ENCODE measurements at places on chromosomes 1 and 21. TPM values are rescaled to one million over a fixed set of nuclear protein-coding genes. Genes with fewer than 3 reads are reported as not detected.
A peak's percentile ranks its signal among the peaks of the same experiment; 100 is the strongest.

- DNase-seq = no peak
These were observed 31.1 kb downstream of the TMCO4 start for GRCh38 chr1:19768353-19769210.

DNA sequence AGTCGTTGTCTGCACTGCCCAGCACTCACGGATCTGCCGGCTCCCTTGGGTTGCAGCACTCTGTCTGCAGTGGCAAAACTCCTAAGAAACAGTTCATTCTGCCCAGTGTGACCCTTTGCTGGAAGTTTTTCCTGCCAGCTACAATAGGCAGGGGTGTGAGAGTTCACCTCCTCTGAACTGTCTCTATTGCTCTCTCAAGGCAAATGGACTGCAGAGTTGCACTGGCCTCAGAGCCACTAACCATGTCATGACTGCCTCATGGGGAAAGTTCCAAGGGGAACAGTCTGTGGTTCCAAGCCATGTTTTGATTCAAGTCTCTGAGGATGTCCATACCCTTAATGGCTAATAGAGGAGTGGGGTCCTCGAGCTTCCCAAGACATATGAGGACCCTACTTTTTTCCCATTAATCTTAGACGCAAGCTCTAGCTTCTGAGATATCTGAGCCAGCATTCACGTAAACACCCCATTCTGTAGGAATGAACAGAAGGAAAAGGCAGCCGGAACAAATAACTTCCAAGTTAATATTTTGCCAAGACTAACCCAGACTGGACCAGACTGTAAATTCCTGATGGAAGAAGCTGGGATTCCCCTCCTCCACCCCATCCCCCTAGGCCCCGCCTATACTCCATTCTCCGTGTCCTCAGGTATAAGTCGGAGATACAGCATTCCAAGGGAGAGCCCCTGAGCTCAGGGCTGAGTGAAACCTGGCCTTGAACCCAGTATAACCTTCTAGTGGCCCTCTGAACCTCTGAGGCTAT lies 93.8 kb upstream of the AKT3 start:
- DNase-seq = no peak

GRCh38 chr1:69567652-69568420 lies at the start of gene LRRC7:
Gene LRRC7, plus strand, starts transcription at chr1:69567922. Its CDS starts 718 bp downstream, at chr1:69568640.
- DNase-seq = no peak

DNA sequence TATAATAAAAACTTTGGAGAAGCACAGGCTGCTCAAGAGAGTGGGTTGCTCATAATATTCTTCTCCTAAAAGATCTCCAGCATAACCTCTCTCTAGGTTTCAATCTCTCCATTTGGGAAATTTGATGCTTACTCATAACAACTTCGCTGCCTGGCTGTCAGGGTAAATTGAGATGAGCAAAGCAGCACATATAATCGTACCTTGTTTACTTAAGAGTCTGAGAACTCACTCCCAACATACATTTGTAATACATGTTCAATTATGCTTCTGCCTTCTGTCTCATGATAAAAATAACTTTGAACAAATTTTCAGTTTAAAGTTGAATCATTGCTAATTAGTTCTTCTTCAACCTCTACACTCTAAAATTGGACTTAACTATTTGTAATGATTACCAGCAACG lies 68.9 kb downstream of the DUSP10 start:
- no peak for DNase-seq

GRCh38 chr1:116325922-116326321 lies 47.1 kb upstream of the ATP1A1 start:
- DNase-seq = no peak

GRCh38 chr1:17053086-17053684 lies 647 bp downstream of the SDHB start:
- DNase-seq = no peak

GRCh38 chr1:230550428-230550827 lies 91.9 kb upstream of the COG2 start:
- no peak for DNase-seq

- no peak for DNase-seq
These were observed 50.5 kb downstream of the ACTN2 start for GRCh38 chr1:236736761-236737160.

GRCh38 chr1:8974551-8974950 lies 28.9 kb downstream of the CA6 start:
- no peak for DNase-seq

- DNase-seq = no peak
These were observed 77.7 kb downstream of the SLC16A1 start for GRCh38 chr1:112878321-112878720.

DNA sequence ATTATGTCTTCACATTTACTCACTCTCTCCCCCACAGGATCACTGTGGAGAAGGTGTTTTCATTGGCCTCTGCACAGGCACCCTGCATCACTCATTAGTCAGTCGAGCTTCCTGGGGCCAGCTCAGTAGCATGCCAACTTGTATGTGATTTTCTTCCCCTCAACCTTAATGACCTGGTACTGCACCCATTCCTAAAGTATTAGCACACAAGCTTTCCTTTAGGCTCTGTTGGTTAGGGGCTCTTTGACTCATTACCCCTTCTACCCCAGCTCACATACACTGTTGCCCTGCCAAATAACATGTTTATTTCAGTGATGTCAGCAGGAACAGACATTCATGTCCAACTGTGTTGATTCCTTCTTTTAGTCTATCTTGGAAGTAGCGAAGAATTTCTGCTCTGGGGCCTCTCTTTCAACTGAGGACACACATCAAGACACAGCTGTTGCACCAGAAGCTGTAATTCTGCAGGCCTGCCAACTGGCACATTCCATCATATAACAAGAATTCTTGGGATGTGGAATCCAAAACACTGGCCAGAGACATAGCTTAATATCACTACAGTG lies 603.5 kb upstream of the ADAMTS5 start:
- DNase-seq = peak; percentile 88

DNA sequence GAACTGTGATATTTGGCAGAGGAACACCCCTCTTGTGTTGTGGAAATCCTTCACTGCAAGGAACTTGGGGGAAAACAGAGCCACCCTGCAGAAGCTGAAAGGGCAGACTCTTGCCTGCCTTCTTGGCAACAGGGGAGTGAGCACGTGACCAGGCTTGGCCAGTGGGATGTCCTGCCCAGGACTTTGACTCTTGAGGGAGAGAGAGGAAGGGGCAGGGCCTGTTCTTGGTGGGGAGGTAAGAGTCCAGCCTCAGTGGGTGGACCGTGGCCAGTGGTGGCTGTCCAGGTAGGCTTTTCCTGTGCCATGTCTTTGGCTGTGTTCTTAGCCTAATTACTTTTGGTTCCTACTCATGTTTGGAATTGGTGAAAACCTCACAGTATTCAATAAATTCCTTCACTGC lies 8.6 kb upstream of the AK2 start:
- no peak for DNase-seq

DNA sequence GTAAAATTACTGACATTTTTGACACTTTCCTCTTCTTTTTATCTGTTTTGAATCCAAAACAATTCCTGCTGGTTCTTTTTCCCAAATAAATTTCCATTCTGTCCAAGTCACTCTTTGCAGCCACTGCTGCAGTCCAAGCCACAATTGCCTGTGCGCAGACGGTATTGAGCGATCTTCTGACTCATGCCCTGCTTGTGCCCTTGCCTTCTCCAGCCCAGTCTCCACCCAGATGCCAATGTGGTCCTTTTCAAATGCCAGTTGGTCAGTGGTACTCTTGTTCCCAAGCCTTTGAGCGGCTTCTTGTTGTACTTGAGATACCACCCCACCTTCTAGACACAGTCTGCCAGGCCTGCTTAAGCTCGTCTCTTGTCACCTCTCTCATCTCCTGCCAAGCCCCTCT lies 78.9 kb downstream of the CAMTA1 start:
- no peak for DNase-seq

- no peak for DNase-seq
These were observed 52.1 kb upstream of the CSF3R start for GRCh38 chr1:36534711-36535412.

GRCh38 chr1:110582378-110582777 lies 23.8 kb downstream of the KCNA2 start:
- no peak for DNase-seq

DNA sequence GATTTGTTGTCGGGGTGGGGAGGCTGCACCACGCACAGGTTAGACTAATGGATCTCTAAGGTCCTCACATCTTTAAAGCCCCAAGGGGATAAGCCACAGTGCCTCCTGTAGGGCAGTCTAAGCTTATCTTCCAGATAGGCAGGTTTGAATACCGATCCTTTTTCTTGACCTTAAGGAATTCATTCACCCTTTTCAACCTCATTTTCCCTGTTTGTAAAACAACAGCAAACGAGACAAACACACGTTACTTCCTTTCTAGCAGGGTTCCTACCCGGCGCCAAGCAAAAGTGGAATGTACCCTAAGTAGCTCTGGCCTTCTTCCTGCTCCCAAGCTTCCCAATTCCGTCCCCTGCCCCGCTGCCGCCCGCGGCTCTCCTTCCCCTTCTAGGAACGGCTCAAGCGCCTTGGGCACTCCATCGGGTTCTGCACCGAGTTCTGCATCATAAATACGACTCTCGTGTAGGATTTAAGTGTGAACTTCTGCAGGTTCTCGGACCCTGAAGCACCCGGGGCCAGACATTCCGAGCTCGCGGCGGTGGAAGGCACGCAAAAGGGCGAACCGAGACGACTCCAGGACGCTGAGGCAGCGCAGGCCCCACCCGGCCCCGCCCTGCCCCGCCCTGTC lies 548 bp upstream of the CDC20 start:
- no peak for DNase-seq

DNA sequence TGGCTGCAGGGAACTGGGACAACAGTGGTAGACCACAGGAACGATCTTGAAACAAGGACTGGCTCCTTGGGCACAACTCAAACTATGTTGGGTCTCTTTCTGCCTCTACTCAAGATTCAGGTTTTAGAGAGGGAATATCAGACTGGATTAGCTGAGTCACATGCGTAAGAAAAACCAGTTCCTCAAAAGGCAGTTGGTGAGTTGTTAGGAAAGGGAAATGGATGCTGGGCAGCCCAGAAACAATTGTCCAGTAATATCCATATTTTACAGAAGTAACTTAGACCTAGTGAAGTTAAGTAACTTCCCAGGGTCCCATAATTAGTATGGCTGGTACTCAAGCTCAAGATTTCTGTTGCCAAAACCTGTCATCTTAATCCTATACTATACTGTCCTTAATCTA lies 27.0 kb upstream of the TMEM39B start:
- DNase-seq = no peak

DNA sequence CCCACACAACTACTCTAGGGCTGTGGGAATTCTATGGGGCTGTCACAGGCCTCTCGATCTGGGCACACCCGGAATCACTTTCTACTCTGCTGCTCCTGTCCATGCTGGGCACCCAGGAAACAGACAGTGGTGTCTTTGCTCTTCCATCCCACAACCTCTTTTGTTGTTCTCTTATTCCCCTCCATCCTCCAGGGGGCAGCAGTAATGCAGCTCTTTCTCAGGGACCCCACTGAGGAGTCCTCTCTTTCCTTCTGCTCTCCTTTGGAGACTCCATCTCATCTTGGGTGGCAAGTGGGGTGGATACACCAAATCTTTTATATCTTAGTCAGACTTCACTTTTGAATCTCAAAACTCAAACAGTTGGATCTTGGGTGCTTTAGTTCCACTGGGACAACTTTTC lies 206.3 kb downstream of the HS2ST1 start:
- DNase-seq = no peak

DNA sequence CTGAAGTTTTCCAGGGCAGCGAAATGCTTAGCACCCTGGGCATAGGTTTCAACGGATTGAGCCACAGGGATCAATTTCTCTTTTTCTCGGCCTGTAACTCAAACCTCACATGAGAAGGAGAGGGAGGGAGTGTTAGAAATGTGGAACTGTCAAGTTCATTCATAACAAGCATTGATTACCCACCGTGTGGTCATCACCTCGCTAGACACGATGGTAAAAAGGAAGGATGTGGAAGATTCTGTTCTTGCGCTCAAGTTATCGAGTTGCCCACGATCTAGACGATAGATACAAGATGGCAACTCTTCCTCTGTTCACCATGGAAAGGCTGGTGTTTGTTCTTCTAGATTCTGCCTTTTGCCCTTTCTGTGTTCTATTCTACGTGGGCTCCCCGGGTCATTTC lies 4.0 kb upstream of the RCAN3 start:
- DNase-seq = no peak

GRCh38 chr1:32464191-32464715 lies 619 bp upstream of the ZBTB8B start:
- no peak for DNase-seq

- no peak for DNase-seq
These were observed 4.4 kb upstream of the OR10K1 start for GRCh38 chr1:158457246-158457645.

DNA sequence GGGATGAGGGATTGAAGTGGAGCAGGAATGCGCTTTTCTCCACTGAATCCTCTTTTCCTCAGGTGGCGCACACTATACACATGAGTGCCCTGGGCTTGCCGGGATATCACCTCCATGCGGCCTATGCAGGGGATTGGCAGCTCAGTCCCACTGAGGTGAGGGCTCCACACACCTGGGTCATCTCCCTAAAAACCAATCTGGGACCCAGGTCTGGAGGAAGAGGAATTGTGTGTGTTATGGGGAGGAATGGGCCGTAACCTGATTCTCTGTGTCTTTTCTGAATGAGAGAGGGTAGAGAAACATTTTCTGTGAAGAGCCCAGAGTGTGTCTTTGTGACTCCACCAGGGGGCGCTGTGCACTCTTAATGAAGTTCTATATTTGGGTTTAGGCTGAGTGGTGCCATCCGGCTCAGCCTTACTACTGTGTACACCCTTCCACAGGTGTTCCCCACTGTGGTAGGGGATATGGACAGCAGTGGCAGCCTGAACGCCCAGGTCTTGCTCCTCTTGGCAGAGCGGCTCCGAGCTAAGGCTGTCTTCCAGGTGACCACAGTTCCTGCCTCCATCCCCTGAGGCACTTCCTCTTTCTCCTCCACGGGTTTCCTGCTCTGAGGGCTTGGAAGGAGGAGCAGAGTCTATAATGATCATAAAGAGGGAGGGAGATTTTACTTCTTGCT lies 1.5 kb downstream of the TOMM40L start:
- DNase-seq = no peak

- no peak for DNase-seq
These were observed 116.4 kb downstream of the GDAP2 start for GRCh38 chr1:117812869-117813511.

- DNase-seq = no peak
These were observed 22.1 kb downstream of the PTPRU start for GRCh38 chr1:29258189-29258975.

GRCh38 chr1:86527306-86527705 lies 19.6 kb upstream of the CLCA4 start:
- no peak for DNase-seq

GRCh38 chr1:109391626-109392025 lies 6.1 kb downstream of the SORT1 start:
- no peak for DNase-seq

GRCh38 chr1:66265796-66266195 lies 268.2 kb upstream of the SGIP1 start:
- DNase-seq = no peak

GRCh38 chr1:186078245-186078644 lies 296.8 kb downstream of the TPR start:
- no peak for DNase-seq

The OR6K3 gene
- total RNA-seq = not detected

The IGSF3 gene
- 34.8 TPM for total RNA-seq

The STYXL2 gene
- not detected for total RNA-seq

The FMO1 gene
- total RNA-seq = not detected

The NPHS2 gene
- total RNA-seq = 2.5 TPM

The KLF17 gene
- not detected for total RNA-seq

The FAM72A gene
- 2.7 TPM for total RNA-seq

The SPATC1L gene
- 10.9 TPM for total RNA-seq

The LRRC3 gene
- total RNA-seq = 3.4 TPM

The GJA9 gene
- not detected for total RNA-seq

The SLC45A1 gene
- total RNA-seq = 0.79 TPM

Data from kidney epithelial cell (primary cell).